ENCODE measurements at places on chromosomes 13 and 19.

- no peak for DNase-seq
Measured at GRCh38 chr13:64925727-64926126, 2304.4 kb downstream of the PCDH9 start.

- no peak for DNase-seq
Measured at GRCh38 chr13:101673360-101674105, 221.1 kb downstream of the ITGBL1 start.

DNA sequence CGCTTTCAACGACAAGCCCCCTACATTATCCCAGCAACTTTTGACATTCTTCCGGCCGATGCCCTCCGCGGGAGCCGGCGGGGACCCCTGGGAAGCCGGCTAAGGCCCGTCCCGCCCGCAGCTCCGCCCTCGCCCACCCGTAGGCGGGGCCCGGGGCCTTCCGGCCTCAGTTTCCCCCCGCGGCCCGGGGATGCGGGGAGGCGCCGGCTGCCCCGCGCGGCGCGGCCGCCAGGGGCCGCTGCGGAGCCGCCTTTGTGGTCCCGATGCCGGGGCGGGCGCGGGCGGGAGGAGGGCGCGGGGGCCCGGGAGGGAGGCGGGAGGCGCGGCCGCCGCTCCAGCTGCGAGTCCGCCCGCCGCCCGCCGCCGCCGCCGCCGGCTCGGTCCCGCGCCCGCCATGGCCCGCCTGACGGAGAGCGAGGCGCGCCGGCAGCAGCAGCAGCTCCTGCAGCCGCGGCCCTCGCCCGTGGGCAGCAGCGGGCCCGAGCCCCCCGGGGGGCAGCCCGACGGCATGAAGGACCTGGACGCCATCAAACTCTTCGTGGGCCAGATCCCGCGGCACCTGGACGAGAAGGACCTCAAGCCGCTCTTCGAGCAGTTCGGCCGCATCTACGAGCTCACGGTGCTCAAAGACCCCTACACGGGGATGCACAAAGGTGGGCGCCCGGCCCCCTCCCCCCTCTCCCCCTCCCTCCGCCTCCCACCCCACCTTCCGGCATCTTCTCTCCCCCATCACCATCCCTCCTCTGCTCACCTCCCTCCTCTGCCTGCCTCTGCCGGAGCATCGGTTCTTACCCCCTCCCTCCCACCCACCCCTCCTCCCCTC is at the start of gene CELF5:
Gene CELF5, plus strand, starts transcription at position 316 of the 823 bp plus-strand sequence. Its CDS starts 79 bp downstream, at position 395.
- DNase-seq = peak; percentile 78

DNA sequence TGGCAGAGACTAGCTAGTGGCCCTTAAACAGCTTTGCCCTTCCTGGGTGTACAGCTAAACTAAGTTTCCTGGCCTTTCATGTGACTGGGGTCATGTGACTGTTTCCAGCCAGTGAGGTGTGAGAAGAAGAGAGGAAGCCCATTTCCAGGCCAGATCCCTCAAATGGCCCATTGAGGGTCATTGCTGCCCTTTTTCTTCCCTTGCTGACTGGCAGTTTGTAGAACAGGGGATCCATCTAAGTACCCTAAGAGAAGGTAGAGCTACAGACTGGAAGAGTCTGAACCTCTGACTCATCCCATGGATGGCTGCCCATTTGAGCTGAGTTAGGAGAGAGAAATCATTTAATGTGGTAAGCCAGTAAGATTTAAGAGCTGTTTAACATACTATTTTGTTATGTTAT is 2.8 kb downstream of the SWSAP1 start:
- peak; percentile 55 for DNase-seq

GRCh38 chr19:55536951-55537740 is at the start of gene SBK2:
Gene SBK2 (minus strand): TSS chr19:55537133. CDS start chr19:55536294, 839 bp downstream.
- no peak for DNase-seq

DNA sequence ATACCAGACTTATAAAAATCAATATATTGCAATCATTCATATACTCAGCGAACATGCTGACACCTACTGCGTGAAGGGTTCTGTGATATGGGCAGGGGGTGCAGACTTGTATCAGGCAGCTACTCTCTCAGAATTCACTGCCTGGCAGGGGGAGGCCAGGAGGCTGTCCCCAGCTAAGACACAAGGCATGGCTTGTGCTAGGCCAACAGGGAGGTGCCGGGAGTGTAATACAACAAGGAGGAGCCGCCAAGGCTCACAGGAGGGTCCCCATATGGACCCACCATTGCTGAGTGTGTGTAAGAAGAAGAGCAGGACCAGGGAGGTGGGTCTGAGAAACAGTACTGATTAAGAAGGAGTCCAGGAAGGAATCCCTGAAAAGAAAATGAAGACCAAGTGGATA is 97.2 kb downstream of the COL4A2 start:
- DNase-seq = no peak

DNA sequence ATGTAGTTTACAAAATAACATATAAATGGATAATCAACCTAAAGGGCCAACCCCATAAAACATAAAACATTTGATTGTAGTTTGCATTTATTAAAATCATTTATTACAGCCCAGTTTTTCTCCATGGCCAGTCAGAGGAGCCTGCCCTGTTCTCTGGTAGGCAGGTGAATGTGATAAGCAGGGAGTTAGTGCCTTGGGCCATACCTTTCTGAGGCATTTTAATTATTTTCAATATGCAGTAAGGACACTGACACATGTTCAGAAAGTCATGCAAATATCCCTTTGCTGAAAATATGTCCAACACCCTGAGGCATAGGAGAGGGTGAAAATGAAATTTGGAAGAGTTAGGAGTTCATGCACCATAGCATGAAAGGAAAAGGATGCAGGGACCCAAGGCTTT is 242.6 kb upstream of the EDNRB start:
- DNase-seq = no peak

GRCh38 chr19:45444318-45445041 is 20.8 kb upstream of the ERCC1 start:
- DNase-seq = peak; percentile 93

DNA sequence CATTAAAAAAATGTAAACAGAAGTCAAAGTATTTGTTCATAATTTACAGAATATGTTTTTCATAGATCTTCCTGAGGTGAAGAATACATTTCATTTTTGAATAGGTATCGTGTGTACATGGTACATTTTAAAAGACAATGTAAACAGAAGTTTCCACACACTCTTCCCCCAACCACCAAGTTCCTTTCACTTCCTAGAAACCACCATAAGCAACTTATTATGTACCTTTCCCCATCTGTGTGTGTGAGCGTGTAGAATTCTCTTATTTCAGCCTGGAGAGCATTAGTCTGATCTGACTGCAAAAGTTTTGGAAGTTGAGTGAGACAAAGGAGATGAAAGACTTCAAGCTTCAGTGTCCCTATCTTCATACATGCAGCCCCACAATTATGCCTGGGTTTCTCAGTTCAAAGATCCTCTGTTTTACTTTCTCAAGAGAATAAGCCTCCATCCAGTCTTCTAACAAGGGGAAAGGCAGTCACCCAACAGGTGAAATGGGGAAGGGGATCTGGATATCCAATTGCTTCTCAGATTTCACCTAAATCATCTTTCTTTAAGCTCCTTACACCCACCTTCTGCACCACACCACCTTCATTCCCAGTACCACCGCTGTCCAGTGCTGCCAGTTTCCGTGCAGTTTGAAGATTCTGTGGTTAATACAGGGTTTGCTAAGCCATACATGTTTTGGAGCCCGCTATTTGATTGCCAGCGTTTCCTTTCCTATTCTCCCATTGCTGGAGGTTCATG is 2.1 kb downstream of the TEX30 start:
- no peak for DNase-seq

DNA sequence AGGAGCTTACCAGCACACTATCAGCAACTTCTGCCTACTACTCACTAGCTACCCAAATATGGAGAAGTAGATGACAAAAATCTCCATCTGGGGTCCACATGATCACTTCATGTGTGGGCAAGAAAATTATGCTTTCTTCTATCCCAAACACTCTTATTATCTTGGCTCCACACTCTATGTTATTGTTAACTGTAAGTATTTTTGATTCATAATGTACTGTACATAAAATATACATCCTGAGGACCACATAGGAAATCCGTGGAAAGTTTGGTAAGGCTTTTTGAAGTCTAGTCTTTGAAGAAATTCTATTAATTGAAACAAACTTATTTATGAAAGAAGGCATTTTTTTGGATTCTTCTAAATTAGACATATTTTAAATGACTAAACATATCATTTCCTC is 378.8 kb downstream of the DACH1 start:
- no peak for DNase-seq

DNA sequence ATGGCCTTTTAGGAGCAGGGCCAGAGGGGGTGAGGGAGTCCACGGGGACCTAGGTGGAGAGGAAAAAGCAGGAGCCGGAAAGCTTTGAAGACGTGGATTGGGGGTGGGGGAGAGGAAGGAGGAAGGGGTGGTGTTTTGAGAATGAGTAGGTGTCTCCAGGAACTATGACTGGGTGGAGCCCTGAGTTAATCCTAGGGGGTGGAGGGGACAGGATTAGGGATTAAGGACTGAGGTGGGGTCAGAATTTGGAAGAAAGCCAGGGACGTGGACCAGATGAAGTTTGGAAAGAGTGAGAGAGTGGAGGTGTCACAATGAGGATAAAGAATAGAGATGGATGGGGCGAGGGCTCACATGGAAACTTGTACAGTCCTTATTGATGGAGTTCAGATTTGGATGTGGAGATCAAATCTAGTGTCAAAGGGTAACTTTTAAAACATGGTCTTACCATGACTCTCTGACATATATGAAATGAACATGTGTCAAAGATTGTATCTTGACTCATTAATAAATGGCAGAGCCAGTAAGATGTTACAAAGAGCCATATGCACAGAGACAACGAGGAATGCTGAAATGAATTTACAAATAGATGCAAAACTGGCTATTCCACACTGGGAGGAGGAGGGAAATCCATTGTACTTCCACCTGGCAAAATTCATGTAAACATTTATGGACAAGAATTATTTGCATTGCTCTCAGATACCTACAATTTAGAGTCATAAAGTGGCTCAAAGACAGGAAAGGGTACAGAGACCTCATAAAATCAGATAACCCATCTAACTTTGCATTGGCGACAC is 1.7 kb upstream of the KLK13 start:
- peak; percentile 14 for DNase-seq

- no peak for DNase-seq
Measured at GRCh38 chr13:113597391-113598080, 13.0 kb downstream of the TFDP1 start.

DNA sequence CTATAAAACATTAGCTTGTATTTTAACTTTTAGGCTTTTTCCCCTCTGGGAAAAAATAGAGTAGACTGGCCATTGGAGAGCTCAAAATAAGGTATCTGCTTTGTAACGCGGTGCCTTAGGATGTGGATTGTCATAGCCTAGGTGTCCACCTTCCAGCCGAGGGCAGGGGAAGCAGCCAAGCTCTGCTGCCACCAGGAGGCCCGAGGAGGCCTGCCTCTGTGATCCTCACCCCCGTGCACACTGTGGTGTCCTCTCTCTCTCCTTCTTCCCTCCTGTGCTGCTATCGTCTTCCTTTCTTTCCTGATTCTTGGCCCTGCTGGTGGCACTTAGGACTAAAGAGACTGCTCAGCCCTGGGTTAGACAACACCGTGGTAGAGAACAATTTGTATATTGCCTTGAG is 11.3 kb downstream of the HNRNPM start:
- peak; percentile 25 for DNase-seq

DNA sequence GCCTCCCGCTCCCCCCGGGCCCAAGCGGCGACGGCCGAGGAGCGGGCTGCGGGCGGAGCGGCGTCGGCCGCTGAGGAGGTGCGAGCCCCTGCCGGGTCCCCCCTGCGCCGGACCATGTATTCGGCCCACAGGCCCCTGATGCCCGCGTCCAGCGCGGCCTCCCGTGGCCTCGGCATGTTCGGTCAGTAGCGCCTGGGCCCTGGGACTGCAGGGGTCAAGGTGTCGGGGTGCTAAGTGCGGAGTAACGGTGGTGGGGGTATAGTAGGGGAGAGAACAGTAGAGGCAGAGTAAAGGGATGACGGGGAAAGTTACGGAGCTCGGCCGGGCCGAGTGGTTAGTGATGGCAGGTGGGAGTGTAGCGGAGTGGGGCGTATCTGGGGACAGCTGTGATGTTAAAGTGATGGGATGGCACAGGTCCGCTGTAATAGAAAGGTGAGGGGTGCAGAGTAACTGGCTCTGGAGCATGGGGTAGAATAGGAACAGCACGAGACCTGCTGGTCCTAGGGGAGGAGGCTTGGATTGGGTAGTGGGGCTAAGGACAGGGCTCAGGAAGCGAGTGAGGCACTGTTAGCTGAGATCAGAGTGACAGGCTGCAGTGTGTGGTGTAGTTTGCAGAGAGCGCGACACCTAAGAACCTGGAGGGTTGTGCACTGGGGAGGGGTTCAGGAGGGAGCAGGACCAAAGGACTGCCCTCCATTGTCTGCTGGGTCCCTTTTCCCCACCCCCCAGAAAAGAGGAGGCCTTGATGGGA is 15.7 kb downstream of the CIC start:
- DNase-seq = peak; percentile 54

DNA sequence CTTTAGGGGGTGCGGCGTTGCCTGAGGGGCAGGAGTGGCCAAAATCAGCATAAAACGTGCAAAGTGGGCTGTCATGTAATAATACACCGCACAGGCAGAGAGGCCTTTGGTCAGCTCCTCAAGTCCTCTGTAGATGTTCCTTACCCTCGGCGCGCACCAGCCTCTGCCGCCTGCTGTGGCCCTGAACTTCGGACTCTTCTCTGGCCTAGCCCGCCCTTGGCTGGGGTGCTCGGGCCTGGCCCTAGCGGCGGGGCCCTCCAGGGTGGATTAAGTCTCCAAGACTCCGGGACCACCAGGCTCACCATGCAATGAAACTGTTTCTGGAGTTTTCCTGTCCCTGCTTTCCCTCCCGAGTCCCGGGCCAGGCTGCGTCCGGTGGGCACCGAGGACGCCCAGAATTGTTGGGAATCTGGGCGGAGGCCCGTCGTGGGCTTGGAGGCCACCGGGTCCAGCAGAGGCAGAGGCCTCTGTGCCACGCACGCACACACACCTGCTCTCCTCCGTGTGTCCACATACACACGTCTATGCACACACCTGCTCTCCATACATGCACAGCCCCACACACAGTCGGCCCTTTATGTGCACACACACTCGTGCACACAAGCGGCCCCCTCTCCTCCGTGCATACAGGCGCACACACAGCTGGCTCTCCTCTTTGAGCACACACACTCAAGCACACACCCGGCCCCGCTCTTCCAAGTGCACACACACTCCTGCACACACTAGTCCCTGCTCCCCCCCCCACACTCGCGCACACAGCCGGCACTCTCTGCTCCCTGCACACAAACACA is 1.5 kb upstream of the TFDP1 start:
- DNase-seq = no peak

GRCh38 chr13:65505941-65506340 is 1724.2 kb downstream of the PCDH9 start:
- DNase-seq = no peak

- peak; percentile 88 for DNase-seq
Measured at GRCh38 chr13:26425443-26426358, 131.8 kb upstream of the WASF3 start.

Data from DMS53 (cell line).